ENCODE measurements at places on chromosomes 5 and 9.

- no peak for DNase-seq
Measured at GRCh38 chr5:170625221-170626165, 121.7 kb downstream of the KCNIP1 start.

DNA sequence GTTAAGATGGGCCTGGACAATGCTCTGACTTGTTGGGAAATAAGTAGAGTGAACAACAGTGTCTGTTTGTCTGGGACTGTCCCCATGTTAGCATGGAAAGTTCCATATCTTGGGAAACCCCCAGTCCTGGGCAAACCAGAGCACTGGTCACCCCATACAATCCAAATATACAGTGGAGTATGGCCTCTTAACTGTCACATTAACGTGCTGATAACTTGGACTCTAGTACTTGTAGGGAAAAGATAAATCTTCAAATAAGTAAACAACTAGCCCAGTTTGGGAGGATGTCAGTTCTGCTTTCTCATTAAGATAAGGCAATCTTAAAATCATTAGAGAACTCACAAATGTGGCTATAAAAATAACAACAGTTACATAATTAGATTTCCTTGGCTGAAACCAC, 47.6 kb upstream of the JAK2 start:
- no peak for DNase-seq

DNA sequence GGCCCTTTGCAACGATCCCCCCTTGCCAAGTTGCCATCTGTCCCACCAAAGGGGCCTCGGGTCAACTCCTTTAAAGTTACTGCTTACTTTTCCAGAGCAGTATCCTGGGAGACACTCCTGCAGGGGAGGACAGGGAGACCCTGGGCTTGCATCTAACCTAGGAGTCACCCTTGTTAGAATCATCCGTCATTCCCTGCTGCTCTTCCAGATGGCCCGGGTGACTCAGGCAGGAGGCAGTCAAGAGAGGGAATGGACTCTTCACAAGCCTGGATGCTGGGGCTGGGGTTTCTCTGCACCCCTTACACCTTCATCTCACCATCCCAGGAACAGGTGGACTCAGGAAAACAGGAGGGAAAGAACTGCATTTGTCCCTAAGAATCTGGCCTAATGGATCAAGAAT, 175.6 kb downstream of the GABBR2 start:
- DNase-seq, result peak; percentile 10

DNA sequence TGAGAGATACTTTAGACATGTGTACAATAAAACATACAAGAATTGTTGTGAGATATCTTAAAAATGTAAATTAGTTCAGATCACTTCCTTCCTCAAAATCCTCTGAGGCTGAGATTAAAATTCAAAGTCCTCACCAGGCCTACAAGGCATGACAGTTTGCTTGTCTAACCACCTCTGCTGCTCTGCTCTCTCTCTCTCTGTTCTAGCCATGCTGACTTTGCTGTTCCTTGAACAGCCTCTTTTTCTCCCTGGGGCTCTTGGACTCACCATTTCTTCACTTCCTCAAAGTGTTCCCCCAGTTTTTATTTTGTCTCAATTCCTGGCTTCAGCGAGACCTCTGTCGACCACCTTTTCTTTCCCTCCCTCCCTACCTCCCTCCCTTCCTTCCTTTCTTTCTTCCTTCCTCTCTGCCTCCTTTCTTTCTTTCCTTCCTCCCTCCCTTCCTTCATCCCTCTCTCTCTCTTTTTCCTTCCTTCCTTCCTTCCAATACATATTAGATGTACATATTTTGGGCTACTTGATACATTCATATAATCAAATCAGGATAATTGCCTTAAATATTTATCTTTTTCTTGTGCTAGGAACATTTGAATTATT, 27.0 kb downstream of the CATSPER3 start:
- no peak for DNase-seq

- DNase-seq, result no peak
Measured at GRCh38 chr5:18602402-18602801, 968.1 kb downstream of the TAF11L14 start.

GRCh38 chr9:137241490-137242268, 592 bp downstream of the TUBB4B start:
- peak; percentile 48 for DNase-seq

DNA sequence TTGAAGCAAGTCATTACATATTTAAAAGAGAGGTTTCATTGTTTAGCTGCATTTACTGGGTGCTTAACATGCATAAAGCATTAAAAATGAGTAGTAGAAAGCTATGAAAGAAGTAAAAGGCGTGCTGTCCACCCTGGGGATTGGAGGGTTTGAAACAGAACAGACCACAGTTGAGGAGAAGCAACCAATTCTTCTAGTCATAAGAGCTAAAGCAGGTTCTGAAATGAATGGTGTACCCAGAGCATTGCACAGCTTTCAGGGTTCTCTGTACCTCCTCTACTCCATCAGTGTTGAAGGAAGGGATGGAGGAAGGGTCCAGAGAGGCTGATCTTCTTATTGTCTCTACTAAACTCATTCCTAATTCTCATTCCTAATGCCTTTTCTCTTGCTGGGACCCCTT, 68.9 kb downstream of the SH3RF2 start:
- DNase-seq, result no peak

DNA sequence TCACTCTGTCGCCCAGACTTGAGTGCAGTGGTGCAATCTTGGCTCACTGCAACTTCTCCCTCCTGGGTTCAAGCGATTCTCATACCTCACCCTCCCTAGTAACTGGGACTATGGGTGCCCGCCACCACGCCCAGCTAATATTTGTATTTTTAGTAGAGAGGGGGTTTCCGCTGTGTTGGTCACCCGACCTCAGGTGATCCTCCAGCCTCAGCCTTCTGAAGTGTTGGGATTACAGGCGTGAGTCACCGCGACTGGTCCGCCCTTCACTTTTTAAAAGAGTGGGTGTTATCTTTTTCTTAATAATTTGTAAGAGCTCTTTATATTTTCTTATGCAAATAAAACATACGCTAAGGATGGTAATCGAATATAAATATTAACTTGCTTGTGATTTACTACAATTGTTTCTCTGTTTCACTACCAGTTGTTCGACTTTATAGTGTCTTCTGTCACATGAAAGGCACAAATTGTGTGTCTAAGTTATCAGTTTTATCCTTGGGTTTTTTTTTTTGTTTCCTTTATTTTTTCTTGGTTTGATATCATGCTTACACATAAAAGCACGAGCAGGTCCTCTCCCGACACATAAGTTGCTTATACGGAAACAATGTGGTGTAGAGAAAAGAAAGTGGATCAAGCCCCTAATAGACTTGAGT, 1.9 kb upstream of the GPBP1 start:
- no peak for DNase-seq

GRCh38 chr5:80655231-80655774, 520 bp upstream of the DHFR start:
- DNase-seq, result no peak

- peak; percentile 39 for DNase-seq
Measured at GRCh38 chr5:100623719-100624118, 88.5 kb downstream of the FAM174A start.

DNA sequence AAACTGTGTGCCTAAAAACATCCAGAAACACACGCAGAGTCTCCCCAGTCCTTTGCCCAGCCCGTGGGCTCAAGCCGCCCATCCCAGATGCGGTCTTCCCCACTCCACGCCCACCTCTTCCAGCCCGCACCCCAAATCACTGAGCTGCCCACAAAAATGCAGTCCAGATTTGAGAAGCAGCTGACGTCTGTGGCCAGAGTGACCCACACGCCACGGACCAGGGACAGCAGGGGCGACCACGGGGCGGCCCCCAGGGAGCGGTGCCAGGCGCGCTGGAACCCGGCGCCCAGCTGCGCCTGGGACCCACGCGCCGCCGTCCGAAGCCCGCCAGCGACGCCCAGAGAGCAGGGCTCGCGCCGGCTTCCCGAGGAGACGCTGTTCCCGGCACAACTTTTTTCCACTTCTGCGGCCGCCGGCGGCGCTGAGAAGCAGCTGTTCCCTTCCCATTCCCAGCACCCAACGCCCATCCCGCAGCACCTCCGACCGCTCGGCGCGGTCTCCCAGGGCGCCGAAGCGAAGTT, 674 bp downstream of the LHFPL2 start:
- peak; percentile 64 for DNase-seq

DNA sequence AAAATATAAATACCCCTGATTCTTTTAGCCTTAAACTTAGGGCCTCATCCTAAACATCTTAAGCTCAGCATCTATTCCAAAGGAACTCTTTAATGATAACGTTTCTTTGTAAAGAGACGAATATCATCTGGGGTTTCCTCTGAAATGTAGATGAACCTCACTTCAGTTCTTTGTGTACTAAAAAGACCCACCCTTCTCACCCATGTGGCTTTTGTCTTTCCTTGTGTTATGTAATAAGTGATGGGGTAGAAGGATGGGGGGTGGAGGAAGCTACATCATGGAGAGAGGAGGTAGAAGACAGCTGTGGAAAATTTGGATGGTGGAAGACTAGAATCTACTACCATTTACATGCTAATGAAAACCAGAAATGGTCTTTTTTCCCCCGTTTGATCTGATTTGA, 111.0 kb downstream of the NDUFS4 start:
- no peak for DNase-seq

GRCh38 chr9:8208465-8208864, 408.9 kb upstream of the DMAC1 start:
- DNase-seq, result peak; percentile 75

- DNase-seq, result no peak
Measured at GRCh38 chr5:96969366-96969765, 33.5 kb downstream of the LNPEP start.
